Esophagus mucosa (tissue), 1 donor: ENCODE measurements at places on chromosomes 13 and 19. TPM values are rescaled to one million over a fixed set of nuclear protein-coding genes. Genes with fewer than 3 reads are reported as not detected.

TUBA3C gene
- not detected for total RNA-seq

EPS8L1 gene
- 199 TPM for total RNA-seq

SLITRK1 gene
- total RNA-seq, result not detected

ITGBL1 gene
- 0.40 TPM for total RNA-seq

PSG2 gene
- total RNA-seq, result not detected

IGFL1 gene
- total RNA-seq, result 20.2 TPM

ZNF556 gene
- total RNA-seq, result 0.60 TPM

SYNGR4 gene
- total RNA-seq, result not detected

MISP3 gene
- total RNA-seq, result 3.4 TPM

CYP4F12 gene
- 31.5 TPM for total RNA-seq

KDM4B gene
- total RNA-seq, result 22.4 TPM

ZNF304 gene
- 5.3 TPM for total RNA-seq

IL27RA gene
- 1.2 TPM for total RNA-seq

KIR2DL4 gene
- not detected for total RNA-seq

CACNG7 gene
- not detected for total RNA-seq

FGF14 gene
- total RNA-seq, result 0.16 TPM

KISS1R gene
- total RNA-seq, result not detected

ADM5 gene
- 0.92 TPM for total RNA-seq

WDR62 gene
- total RNA-seq, result 2.4 TPM

PSG11 gene
- not detected for total RNA-seq

ZNF682 gene
- total RNA-seq, result 3.3 TPM

LRG1 gene
- total RNA-seq, result 24.9 TPM

FRY gene
- total RNA-seq, result 10.2 TPM

ZNF738 gene
- total RNA-seq, result 3.6 TPM

TGFBR3L gene
- 0.72 TPM for total RNA-seq

PINLYP gene
- total RNA-seq, result 9.1 TPM

APOC1 gene
- 4.7 TPM for total RNA-seq

RNF17 gene
- total RNA-seq, result not detected

OVOL3 gene
- not detected for total RNA-seq

KIR3DL1 gene
- total RNA-seq, result not detected

ZNF626 gene
- total RNA-seq, result 4.9 TPM

WDR88 gene
- not detected for total RNA-seq

FXYD3 gene
- 736 TPM for total RNA-seq

POLD1 gene
- 24.3 TPM for total RNA-seq

PTPRH gene
- total RNA-seq, result 3.6 TPM

CLEC11A gene
- 2.7 TPM for total RNA-seq

IL17D gene
- total RNA-seq, result 0.28 TPM

ELAVL3 gene
- not detected for total RNA-seq

ZNF677 gene
- total RNA-seq, result 2.2 TPM

KL gene
- 0.24 TPM for total RNA-seq

CLIP3 gene
- total RNA-seq, result 1.3 TPM

BAX gene
- total RNA-seq, result 58.9 TPM

HIPK4 gene
- total RNA-seq, result not detected

ZNF540 gene
- total RNA-seq, result 0.68 TPM

ZNF600 gene
- total RNA-seq, result 6.1 TPM

SLC25A41 gene
- 0.36 TPM for total RNA-seq

KANK3 gene
- total RNA-seq, result 1.6 TPM

ERICH6B gene
- total RNA-seq, result not detected

ICAM5 gene
- total RNA-seq, result 1.3 TPM

NANOS2 gene
- total RNA-seq, result not detected
